NCI-H446 (cell line): ENCODE measurements at places on chromosomes 11 and 22.

- DNase-seq: no peak
These were observed 36.6 kb downstream of the MB start for GRCh38 chr22:35580351-35581022.

DNA sequence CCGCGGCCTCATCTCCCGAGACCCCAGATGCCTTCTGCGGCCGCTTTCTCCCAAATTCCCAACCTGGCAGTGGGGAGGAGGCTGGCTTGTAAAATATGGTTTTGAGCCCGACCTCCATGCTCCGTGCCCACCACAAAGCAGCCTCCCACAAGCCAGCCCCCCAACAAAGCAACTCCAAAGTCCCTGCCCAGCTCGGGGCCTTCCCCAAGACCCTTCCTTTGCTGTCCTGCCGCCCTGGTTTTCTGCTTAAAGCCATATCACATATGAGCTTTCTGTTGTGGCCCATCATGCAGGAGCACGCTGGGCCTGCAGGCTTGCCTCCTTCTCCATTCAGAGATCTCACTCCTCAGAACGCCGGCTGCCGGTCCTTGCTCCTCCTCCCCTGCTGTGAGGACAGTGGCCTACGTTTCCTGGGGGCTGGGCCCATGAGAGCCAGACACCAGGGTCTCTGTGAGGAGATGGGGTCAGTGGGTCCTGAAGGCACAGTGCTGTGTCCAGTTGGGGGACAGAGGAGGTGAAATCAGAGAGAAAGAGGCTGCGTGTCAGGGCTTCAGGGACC lies 680.0 kb downstream of the BRD1 start:
- DNase-seq: no peak

GRCh38 chr22:42433754-42434682 lies 1.8 kb upstream of the NFAM1 start:
- DNase-seq: peak; percentile 79

DNA sequence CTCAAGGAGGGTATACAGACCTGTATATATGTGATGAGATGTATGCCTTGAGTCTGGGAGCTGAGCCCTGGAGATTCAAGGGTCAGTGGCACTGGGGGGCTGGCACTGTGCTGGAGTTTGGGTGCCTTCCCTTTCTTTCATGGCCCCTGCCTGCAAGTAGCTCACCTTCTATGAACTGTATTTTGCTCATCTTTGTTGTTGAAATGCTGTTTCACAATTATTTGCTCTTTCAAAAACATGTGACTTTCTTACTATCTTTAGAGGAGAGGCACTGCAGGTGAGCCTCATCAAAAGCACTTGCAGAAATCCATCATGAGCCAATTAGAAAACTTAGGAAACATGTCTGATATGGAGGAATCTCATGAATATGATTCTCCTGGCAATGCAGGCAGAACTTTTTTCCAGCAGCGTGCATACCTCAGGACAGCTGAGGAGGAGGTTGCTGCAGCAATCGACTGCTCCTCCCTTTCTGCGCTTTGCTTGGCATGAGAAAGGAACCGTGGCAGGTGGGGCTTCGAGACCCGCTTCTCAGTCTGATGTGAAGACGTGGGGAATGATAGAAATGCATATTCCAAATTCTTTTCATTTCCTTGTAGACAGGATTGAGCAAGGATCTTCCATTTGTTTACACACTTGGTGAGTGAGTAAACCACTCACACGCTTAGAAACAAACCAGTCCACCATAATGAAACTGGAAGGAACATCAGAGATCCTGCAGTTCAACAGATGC lies 178.4 kb upstream of the E2F8 start:
- no peak for DNase-seq

DNA sequence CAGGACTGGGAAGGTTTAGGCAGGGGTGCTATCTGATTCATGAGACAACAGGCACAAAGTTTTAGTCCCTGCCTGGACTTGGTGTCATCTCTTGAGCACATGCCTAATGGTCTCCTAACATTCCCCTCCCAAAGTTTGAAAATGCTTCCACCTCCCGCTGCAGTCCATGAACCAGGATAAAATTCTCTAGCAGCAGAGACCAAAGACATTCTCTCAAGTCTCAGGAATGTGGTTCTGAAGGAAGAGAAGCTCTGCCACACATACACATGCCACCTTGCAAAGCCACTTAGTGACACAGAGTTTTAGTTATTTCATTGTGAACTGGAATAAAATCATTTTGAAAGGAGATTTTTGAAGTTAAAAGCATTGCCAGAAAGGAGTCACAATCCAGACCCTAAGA lies 15.5 kb downstream of the OR51B6 start:
- DNase-seq: no peak

- no peak for DNase-seq
These were observed 38.3 kb upstream of the MMP7 start for GRCh38 chr11:102568851-102569250.

DNA sequence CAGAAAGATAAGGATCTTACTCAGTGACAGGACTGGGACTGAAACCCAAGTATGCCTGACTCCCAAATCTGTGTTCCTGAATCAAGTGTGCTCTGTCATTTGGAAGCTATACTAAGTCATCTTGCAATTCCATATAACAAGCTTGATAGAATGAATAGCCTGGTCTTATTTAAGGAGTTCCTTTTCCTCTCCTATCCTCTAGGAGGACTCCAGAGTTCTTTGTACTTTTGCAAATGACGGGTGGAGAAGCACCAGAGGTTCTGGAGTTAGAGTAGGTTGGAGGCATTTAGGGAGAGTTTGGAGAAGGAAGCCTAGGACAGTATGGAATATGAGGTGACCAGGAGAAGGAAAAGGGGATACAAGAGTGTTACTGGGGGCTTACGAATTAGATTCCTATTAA lies 92.9 kb upstream of the RCN1 start:
- no peak for DNase-seq

DNA sequence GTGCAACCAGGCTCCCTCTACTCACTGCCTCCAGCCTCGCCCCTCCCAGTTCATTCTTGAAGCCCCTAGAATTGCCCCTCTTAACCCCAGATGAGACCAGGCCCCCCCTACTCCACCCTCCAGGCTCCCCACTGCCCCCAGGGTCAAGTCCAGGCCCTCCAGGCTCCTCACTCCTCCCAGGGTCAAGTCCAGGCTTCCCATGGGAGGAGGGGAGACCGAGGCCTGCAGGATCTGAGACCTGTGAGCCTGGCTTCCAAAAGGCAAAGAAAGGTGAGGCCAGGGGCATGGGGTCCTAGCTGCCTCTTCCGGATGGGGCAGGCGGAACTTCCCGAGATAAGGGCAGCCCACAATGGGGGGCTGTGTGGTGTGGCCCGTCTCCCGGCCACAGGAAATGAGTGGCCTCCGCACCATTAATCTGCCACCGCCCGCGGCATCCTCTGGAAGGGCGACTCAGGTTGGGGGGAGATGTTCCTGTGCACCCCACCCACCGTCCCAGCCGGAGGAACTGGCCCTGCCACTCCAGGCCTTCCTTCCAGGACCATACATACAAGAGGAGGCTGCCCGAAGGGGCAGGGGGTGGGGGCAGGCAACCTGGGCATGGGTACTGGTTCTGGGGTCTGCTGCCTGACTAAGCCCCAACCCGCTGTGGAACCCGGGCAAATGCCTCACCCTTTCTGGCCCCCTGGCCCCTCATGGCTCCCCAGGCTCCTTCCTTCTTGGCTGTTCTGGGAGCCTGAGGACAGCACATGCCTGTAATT lies 35.1 kb upstream of the WNT11 start:
- no peak for DNase-seq

DNA sequence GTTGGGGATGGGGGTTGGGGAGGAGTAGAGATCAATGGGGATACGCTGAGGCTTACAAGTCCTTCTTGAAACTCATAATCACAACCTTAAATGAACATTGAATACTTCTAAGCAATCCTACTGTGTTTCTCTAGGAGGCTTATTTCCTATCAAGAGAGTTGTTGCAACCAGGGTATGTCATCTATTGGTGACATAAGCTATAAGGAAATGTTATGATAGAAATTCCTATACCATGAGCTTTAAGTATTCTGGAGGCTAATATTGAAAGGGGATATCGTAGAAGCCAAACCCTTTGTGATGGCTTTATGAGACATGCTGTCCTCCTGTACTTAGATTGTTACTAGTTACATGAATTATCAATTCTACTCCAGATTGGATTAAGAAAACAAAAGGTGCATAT lies 72.9 kb downstream of the DKK3 start:
- DNase-seq: no peak

DNA sequence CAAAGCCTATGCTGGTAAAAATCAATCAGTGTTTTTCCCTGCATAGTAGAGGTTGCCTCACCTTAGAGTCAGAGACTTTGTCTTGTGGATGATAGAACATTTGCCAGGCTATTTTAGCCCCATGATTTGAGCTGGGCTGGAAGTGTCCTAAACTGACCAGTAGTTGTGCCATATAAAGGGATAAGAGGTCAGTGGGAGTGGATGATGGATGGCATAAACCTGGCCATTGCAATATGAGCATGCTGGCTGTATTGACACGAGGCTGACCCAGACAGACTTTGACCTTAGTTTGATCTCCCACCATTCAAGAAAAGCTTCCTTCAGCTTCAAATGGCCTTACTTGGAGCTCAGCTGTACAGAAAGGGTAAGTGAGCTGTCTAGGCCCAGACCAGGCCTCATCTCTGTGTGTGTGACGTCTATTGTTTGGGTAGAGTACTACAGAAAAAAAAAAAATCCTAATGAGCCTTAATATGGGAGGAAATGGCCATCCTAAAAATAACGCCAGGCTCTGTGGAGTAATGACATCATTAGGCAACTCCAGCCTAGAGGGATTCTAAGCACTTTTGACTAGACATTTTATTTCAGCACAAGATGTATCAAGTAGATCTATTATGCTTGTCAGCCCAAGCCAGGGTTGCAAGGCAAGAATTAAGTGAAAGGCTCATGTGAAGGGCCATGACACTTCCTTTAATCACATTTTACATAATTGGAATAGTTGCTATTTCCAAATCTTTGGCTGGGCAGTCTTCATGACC lies 51.3 kb upstream of the CADM1 start:
- no peak for DNase-seq

GRCh38 chr22:40741116-40741515 lies 61.8 kb downstream of the MCHR1 start:
- no peak for DNase-seq

GRCh38 chr11:89267660-89268302 lies 90.1 kb downstream of the TYR start:
- DNase-seq: no peak

GRCh38 chr11:63535734-63536133 lies 874 bp upstream of the PLAAT4 start:
- no peak for DNase-seq

DNA sequence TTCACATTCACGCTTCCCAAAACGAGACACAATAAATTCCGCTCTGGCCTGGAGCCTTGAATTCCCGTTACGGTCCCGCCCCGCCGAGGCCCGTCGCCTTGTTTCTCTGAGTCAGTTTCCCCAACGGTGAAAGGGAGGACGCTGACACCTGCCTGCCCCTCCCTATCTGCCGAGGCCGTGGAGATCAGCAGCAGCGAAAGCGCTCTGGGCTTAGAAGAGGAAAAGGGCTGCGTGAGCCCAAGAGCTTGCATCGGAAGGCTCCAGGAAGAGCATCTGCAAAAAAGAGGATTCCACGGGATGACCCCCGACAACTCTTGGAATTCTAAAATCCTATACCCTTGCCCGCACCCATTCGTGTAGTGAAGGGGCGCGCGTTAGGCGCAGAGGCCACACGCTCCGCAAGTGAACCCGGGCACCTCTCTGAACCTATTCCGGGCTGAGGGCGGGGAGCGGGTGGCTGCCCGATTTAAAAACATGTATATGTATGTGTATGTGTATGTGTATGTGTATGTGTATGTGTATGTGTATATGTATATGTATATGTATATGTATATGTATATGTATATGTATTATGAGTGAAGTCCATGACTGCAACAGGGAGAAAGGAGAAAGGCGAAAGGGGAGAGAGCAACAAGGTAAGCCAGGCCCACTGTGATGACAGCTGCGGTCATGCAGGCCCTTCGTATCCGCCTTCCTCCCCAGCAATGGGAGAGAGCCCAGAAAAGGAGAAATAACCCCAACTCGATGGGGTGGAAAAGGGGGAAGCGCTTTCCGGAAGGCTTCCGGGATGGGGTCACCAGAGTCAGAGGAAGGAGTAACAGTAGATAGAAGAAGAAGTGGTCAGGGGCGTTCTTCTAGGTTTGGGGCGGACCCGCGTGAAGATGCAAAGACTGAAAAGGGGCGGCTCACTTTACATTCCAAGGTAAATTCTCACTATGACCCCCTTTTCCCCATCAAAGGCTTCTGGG lies 948 bp upstream of the MRTFA start:
- no peak for DNase-seq

DNA sequence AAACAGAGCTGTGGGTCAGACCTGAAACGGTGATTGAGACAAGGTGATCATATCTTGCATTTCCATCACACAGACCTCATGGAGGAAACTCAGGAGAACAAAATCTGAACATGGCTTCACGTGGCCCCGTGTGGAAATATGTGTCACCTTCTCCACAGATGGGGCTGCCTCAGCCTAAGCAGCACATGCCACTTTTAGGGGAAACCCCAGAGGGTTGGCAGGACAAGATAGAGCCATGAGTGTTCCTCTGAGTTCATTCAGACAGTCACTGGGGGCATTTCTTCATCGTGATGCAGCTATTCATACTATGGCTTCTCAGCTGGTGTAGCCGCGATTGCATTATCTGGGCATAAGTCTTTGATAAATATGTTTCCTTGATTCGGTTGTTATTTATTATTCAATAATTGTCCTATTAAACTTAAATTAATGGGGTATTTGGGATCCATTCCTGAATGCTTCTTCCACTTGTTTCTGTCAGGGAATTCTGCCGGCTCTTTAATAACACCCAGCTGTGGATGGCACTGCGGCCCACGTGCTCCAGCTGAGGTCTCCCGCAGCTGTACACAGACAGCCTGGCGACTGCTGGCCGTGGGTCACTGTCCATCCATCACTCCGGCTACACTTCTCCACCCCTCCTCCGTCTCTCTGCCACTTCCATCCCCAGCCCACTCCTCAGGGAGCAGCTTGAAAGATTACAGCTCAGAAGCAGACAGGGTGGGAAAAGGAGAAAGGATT lies 485.1 kb downstream of the OPCML start:
- DNase-seq: no peak

DNA sequence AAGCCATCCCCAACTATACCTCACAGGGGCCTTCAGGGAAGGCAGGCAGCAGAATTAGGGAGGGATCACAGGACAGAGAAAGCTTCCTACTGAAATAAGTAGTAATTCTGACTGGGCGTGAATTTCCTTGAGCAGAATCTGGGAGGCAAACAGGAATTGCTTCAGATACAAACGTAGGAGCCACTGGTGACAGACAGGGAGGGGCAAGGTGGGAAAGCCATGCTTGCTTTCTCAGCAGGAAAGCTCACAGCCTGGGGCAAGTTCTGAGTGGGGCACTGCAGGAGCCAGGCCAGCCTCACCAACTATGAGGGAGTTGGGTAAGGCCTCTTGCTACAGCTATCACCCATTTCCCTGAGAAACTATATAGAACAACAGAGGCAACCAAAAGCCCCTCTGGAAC lies 43.6 kb downstream of the ARHGAP32 start:
- DNase-seq: no peak

DNA sequence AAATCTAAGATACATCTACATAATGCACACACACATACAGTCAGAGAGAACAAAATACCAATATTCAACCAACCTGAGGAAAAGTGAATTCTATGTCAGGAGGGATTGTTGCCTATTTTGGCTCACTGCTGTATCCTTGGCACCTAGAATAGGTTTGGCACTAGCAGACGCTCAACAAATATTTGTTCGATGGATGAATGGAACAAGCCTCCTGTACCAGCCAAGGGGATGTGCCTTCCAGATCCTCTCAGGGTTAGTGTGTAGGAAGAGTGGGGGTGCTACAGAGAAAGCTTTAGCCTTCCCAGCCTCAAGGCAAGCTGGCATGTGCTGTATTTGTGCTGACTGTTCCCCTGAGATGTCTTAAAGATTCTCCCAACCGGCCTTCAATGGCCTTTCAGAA lies 23.3 kb upstream of the POU2AF1 start:
- DNase-seq: peak; percentile 97
